ENCODE measurements at places on chromosomes 12 and 14.

DNA sequence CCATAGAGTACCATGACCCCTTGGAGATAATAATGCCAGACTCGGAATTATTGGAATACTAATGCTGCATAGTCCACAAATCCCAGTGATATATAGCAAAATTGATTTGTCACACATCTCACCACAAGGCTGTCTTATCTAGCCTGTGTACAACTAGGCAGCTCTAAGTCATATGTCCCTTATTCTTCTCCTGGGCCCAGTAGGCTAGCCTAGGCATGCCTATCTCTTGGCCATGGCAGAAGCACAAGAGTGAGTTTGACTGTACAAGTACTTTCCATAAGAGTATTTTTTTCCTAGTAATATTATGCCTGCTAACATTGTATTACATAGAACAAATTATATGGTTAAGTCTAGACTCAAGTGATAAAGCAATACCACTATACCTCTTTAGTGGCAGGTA, 1122.1 kb upstream of the SEL1L start:
- no peak for DNase-seq

- DNase-seq, result no peak
Observed at GRCh38 chr12:13347241-13348043, 150.9 kb downstream of the EMP1 start.

- no peak for DNase-seq
Observed at GRCh38 chr14:74239848-74240793, 872 bp downstream of the VSX2 start.

GRCh38 chr12:130860311-130860710, 11.6 kb upstream of the RAN start:
- no peak for DNase-seq

DNA sequence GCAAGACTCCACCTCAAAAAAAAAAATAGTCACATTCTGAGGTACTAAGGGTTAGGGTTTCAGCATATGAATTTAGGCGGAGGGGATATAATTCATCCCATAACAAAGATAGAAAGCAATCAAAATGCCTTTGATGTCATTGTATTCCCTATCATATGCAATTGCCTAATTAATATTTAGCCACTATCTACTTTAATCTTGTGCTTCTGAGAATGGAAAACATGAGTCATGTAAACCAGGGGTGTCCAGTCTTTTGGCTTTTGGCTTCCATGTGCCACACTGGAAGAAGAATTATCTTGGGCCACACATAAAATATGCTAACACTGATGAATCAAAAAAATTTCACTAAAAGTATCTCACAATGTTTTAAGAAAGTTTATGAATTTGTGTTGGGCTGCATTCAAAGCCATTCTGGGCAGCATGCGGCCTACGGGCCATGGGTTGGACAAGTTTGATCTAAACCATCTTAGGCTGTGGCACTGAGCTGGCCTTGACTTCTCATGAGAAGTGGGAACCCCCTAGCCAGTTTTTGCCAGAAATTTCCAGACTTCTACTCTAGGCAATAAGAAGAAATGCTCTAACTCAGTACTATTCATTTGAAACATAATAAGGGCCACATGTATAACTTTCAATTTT, 219.8 kb downstream of the PTPRO start:
- no peak for DNase-seq

- DNase-seq, result no peak
Observed at GRCh38 chr14:60563113-60563512, 54.2 kb downstream of the SIX6 start.

DNA sequence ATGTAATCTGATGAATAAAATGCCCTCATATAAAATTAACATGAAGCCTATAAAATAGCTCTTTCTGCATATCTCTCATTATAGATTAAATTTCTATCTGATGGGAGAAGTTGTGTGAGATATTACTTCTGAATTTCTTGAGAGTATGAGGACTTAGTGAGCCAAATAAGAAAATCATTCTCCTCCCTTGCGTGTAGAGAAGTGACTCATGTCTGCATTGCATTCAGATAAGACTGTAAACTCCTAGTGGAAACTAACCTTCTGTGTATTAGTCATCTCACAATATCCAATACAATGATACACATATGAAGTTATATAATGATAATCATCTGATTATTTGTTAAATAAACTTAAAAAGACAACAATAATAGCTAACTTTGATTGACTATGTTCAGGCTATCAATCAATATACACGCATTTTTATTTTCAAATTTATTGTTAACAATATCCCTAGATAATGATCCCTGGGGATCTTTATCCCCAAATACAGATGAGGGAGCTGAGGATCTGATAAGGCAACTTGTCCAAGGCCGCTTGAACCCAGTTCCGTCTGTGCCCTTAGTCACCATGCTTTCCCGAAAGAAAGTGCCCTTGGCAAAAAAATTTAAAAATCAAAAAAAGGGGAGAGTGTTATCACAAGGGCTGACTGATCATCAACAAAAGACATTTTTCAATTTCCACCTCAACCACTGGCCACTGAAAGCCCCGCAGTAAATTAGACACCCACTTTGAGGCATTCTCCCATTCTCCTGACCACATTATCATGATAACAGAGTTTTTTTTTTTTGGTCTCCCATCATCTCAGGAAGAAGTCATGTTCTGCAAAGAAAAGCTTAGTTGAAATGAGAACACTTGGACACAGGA, 189.2 kb upstream of the RASSF8 start:
- no peak for DNase-seq

DNA sequence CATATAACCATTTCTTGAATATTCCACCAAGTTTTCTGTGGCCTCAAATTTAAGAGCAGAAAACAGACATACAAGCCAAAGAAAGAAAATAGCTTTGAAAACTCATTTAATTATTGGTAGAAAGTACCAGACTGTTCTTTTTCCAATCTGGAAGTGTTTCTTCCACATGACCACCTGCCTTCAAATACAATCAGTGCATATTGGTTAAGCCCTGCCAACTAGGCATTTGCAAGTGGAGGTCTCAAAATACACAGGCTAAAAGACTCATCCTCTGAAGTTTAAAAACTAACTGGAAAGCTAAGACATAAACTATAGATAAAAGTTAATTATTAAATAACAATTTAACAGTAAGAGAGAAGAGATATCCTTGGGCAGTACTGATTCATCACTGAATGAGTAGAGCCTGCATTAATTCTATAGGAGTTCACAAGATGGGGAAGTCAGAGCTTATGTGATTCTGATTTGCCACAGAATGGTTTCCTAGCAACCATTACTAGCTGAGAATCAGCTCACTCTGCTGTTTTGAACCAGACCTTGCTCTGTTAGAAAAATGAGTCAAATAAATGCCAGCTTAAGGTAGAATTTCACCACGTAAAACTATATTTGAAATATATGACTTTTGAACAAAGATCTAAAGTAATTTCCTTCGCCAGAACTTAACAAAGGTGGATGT, 433.8 kb downstream of the FUT8 start:
- DNase-seq, result no peak

DNA sequence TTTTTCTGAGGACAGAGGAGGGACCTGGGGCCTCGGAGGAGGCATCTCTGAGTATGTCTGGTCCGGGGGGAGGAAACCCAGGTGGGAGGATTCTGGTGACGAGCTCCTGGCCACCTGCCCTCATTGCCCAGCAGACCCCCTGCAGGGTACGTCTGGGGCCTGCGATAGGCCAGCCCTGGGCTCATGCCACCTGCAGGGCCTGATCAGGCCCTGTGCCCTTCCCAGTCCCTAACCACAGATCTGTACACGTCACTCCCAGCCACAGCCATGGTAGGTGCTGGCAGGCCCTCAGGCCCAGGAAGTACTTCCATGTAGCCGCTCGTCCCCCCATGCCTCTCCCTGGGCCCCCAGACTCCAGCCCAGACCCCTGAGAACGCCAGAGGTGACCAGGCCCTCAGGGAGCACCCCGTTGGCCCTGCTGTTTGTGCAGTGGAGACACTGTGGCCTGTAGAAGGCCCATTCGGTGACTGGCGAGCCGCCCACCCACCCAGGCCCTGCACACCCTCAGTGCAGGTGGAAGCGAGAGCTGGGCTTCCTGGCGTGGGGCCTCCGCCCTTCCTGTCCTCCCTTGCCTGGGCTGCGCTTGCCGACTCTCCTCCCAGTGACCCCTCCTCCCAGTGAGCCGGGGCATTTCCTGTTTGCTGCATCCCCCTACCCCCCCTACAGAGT, 5.7 kb downstream of the INF2 start:
- DNase-seq, result no peak

GRCh38 chr14:67242168-67242420, 859 bp downstream of the PALS1 start:
- no peak for DNase-seq

- DNase-seq, result no peak
Observed at GRCh38 chr12:104721039-104721405, 237.1 kb downstream of the SLC41A2 start.

DNA sequence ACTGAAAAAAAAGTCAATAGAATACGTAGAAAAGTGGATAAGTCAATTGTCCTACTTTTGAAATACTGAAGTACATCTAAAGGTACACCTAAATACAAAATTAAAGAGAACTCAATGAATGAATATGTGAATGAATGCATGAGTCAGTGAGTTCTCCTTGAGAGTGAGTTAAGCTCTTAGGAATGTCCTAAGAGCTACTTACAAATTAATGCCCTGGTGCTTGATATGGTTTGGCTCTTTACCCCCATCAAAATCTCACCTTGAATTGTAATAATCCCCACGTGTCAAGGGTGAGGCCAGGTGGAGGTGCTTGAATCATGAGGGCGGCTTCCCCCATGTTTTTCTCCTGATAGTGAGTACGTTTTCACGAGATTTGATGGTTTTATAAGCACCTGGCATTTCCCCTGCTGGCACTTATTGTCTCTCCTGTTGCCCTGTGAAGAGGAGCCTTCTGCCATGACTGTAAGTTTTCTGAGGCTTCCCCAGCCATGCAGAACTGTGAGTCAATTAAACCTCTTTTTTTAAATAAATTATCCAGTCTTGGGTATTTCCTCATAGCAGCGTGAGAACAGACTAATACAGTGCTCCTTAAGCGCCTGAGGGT, 192.2 kb upstream of the ARHGAP5 start:
- peak; percentile 13 for DNase-seq

- no peak for DNase-seq
Observed at GRCh38 chr12:88665071-88665470, 84.8 kb upstream of the KITLG start.

DNA sequence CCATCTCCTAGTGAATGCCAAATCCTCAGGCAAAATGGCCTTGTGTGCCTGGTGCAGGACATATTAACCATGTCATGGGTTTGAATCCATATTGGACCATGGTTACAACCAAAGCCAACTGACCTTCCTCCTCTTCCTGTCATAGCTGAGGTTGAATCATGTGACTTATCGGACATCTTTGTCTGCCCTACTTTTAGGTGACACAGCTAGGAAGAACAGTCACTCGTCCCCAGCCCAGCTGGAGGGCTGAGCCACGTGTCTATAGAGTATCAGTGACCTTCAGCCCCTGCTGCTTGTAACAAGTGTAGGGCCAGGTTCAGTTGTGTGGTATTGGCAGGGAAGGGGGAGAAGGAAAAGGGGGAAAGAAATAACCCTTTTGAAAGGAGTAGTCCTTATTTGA, 225.2 kb downstream of the KTN1 start:
- no peak for DNase-seq

- DNase-seq, result peak; percentile 82
Observed at GRCh38 chr12:40010899-40011774, 94.7 kb downstream of the SLC2A13 start.

GRCh38 chr12:41466300-41466699, 278.2 kb downstream of the PDZRN4 start:
- peak; percentile 28 for DNase-seq

GRCh38 chr12:79895804-79896203, 39.1 kb downstream of the PPP1R12A start:
- DNase-seq, result no peak

- DNase-seq, result no peak
Observed at GRCh38 chr14:55404173-55404854, 7.3 kb downstream of the ATG14 start.

GRCh38 chr12:47987411-47988072, 16.7 kb downstream of the COL2A1 start:
- peak; percentile 25 for DNase-seq

DNA sequence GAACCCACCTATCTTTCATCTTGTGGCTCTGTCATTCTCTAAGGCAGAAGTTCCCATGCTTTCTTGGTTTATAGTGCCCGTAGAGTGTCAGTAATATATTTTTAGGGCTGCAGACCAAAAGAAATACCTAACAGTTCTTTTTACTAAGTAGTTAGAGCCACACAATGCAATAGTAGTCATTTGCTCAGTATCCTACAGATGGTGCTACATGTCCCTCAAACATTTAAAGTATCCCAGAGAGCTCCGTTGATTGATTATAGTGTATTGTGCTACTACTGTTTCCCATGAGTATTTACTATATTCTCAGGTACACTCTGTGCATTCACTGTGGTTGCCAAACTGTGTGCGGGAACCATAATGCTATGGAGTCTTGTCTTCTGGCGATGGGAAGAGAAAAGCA, 4.7 kb upstream of the PLBD1 start:
- no peak for DNase-seq

DNA sequence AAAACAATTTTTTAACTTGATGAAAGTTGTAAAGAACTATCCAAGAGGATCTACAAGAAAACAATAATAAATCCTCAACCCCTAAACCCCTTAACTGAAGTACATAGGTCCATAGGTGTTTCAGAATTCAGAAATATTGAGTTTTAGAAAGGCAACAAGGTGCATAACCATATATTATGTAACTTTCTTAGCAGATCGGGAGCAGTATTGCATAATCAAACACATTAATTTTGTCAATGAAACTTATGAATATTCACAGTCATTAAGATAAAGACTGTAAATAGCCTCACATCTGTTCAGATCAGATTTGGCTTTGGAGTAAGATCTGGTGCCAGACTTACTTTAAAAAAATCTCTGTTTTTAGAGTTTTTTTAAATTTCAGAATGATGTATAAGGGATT, 647.1 kb upstream of the FLRT2 start:
- DNase-seq, result no peak

GRCh38 chr12:4819654-4820053, 90.1 kb upstream of the KCNA1 start:
- no peak for DNase-seq

DNA sequence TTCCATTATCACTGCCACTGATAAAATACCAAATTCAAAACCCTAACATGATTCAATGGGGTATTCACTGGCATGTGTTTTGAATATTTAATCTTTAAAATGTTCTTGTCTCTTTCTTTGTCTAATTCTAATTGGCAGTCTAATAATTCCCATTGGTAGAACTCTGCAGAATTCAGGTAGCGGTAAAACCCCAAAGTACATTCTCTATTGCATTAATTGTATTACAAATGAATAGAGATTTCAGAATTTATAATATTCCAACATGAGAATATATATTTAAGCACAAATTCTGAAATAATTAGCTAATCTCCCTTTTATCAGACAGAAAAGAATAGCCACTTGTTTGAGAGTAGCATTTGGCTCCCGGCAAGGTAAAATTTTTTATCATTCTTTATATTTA, at the start of gene OR4N5:
Gene OR4N5 (plus strand): TSS at position 301 of the 400 bp plus-strand sequence. CDS start 4,916 bp downstream, outside the sequence.
- DNase-seq, result no peak

- no peak for DNase-seq
Observed at GRCh38 chr14:104152686-104153393, 14.5 kb downstream of the KIF26A start.

- peak; percentile 34 for DNase-seq
Observed at GRCh38 chr12:78035901-78036606, 205.4 kb downstream of the NAV3 start.

Data from cardiac muscle cell (in vitro differentiated cells and primary cell).